ENCODE measurements at places on chromosomes 7 and 10.
A peak's percentile ranks its signal among the peaks of the same experiment; 100 is the strongest.

- DNase-seq = no peak
These were observed 40.7 kb downstream of the SGMS1 start for GRCh38 chr10:50582766-50583762.

DNA sequence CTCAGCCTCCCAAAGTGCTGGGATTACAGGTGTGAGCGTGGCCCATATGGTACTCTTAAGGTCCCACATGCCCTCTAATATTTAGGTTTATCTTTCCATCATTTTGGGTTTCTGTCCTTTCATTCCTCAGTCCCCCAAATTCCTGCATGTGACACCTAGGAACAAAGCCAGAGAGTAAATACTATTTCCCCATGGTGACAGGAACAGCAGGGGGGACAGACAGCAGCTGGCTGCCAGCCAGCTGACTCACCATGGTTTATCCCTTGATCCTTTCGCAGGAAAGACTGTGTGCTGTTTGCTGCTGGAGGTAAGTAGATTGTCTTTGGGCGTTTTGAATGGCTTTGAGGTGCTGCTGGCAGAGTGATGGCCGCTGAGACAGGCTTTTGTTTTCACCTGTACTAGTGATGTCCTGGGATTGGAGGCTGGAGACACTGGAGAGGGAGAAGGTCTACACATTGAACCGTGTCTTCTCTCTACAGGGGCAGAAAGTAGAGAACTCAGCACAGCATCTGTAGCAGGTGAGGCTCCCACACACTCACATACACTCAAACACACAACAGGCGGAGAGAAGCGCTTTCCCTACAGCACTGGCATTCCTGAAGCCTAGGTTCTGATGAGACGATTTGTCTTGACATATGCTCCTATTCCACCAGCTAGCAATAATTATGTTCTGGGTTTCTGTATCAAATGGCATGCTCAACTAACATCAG lies 83.7 kb upstream of the EFCAB10 start:
- DNase-seq = no peak

- DNase-seq = no peak
These were observed 87.0 kb upstream of the SLC25A13 start for GRCh38 chr7:96408881-96409280.

DNA sequence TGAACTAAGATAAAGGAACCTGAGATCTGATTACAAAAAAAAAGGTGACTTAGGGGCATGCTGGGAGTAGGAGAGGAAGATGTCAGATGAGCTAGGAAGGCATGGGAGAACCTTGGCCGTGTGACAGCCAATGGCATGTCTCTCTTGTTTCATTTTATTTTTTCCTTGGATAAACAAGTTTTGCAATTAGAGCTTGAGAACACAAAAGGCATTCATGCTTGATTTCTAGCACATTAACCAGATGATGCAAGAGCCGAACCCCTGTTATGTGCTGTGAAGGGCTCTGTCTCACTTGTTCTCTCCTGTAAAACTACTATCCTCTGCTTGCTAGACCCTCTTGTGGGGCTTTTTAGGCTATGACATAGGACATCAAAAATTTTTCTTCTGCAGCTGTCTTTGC lies 134.3 kb upstream of the ASAH2 start:
- DNase-seq = no peak

DNA sequence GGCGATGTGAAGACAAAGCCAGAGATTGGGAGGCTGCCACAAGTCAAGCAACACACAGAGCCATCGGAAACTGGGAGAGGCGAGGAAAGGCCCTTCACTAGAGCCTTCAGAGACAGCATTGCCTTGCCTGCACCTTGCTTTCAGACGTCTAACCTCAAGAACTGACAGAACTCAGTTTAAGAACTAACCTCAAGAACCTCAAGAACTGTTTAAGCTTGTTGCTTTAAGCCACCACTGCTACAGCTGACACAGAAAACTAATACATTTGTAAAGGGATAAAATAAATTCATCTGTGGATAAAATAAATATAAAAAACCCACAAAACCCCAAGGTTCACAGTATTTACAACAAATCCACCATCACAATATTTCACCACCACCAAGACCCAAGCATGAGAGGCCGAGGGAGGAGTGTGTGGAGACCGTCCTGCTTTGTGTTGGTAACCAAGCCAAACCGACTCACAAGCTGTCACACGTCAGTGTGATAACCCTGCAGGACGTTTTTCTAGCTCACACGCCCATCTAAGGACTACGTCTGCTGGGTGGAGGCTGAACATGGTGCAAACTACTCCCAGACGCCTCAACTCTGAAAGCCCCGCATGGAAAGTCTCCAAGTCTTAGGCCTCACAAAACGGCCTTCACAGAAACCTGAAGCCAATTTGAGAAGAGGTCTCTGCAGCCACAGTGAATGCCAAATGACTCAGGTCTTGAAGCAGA lies 116.8 kb downstream of the ABLIM1 start:
- peak; percentile 76 for DNase-seq

GRCh38 chr7:69516238-69516820 lies 81.9 kb upstream of the AUTS2 start:
- DNase-seq = no peak

DNA sequence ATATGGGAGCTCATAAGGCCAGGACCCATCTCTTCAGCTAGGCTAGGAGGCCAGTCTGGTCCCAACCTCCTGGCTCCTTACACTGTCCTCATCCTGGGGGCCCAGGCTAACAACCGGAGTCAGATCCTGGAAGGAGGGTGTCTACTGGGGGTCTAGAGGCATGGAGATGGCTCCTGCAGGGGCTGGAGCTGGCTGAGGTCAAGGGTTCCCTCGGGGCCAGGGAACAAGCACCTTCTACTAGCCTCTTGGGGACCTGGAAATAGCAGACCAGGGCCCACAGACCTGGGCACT lies 37.2 kb downstream of the CLRN3 start:
- DNase-seq = no peak

Measured in stimulated activated CD8-positive, alpha-beta memory T cell treated with anti-CD3 and anti-CD28 coated beads, Interleukin-7, amount 100 ng/mL, for 48 hours (primary cell).